Left forelimb (tissue), 1 donor: ENCODE measurements at places on chromosomes 3 and 15.

DNA sequence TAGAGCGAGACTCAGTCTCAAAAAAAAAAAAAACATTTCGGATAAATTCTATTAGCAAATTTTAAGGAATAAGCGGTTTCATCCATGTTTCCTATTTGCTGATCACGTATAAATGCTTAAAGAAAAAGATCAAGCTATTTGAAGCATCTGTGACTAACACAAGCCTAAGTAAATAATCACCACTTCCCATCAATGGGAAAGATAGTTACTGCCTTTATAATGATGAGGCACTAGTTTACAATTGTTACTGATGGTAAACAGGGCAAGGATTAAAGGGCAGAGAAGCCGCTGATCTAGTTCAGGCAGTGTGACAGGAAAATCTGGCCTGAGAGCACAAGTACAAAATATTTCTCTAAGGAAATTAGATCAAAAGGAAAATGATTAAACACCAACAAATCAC lies 13.7 kb downstream of the CLPX start:
- DNase-seq = no peak

DNA sequence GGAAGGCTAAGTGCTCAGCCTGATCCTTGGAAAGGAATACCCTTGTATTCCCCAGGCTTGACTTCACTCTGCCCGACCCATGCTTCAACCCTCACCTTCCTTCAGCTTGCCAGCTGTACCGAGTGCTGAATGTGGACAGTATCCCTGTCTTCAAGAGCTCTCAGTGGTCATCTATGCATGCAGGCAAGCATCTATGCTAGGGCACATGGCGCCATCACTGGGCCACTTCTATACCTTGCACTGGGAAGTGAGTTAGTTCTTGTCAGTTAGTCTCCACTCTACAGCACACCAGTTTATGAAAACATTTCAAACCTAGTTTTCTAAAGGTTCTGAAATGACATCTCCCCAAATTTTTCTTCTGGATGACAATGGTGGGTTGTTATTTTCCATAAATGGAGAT lies 82.0 kb upstream of the MYRIP start:
- no peak for DNase-seq

GRCh38 chr15:31049682-31050615 lies 51.6 kb downstream of the TRPM1 start:
- DNase-seq = no peak

GRCh38 chr3:193796089-193796488 lies 203.1 kb downstream of the OPA1 start:
- DNase-seq = no peak

DNA sequence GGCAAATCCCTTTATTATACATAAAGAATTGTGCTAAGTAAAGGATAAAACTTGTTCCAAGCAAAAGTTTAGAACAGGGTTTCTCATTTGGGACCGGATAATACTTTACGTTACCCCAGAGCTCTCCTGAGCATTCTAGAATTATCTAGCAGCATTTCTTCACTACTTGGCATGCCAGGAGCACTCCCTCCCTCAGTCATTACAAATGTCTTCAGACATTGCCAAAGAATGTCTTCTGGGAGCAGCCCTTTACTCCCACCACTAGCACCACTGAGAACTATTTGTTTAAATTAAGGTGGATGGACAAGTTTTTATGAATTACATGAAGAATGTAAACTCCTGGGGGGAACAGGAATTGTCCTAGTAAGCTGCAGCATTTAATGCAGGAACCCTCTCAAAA lies 516.4 kb downstream of the GBE1 start:
- DNase-seq = no peak

- no peak for DNase-seq
These were observed 58.1 kb upstream of the PHLDB2 start for GRCh38 chr3:111800926-111801325.

DNA sequence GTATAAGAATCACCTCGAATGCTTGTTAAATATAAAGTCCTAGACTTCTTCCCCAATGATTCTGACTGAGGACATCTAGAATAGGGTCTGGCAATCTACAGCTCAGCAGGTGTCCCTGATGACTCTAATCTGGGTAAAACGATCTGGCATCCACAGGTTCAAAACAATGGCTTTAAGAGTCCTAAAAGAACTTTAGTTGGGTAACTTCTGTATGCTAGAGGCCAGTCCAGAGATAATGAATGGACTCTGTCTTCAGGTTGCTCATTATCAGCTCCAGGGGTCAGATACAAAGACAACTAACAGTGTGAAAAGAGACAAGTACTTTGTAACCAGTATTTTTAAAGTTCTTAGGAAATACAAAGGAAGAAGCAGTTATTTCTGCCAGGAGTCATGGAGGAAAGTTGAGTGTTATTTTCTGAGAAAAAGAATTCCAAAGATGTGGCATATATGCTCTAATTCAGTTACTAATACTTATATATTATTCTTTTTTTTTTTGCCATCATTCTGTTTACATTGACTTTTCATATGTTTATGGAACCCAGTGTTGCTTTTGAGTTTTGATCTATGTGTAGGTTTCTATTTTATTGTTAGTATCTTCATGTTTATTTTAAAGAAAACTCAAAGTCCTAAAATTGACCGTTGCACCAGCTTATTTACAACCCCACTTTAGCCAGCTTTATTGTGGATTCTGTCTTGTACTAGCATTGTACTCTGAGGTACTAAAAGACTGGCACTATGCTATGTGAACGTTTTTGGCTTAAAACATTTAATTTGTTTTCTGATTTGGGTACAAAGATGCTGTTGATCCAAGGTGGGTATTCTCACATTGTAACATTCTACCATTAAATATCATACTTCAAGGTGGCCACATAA lies 3.1 kb upstream of the GPR15 start:
- no peak for DNase-seq

- DNase-seq = no peak
These were observed 759.9 kb upstream of the ALCAM start for GRCh38 chr3:104606812-104607211.

- peak; percentile 77 for DNase-seq
These were observed 67.8 kb downstream of the FMN1 start for GRCh38 chr15:33126559-33127290.

GRCh38 chr15:89399238-89400115 lies 64.9 kb upstream of the POLG start:
- no peak for DNase-seq

DNA sequence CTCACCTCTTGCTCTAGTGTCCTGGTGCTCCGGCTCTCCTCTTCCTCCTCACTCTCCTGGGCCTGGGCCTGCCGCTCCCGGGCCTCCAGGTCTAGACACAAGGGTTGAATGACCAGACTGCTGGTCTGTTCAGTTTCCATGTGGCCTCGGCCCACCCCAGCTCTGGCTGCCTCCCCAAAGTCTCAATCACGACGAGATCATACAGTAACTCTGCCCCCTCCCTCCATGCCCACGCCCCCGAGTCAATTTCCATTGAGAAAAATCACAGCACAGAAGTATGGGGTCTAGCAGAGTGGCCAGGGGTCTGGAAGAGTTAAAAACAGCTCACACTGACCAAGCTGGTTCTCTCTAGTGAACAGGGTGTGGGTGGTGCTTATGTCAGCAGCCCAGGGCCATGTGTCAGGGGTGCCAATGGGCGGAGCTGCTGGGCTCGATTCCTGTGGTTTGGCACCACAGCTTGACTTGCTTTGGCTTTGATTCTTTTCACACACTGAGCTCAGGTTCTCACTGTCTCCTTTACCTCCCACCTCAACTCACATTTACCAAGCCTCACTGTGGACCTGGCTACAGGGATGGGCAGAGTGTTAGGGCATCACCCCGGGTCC lies 6.9 kb downstream of the C15orf62 start:
- DNase-seq = no peak

- no peak for DNase-seq
These were observed 11.0 kb downstream of the STARD5 start for GRCh38 chr15:81312790-81313543.

- DNase-seq = no peak
These were observed 26.2 kb downstream of the SLC12A8 start for GRCh38 chr3:125186261-125186787.

GRCh38 chr15:28947221-28947674 lies 61.5 kb downstream of the APBA2 start:
- no peak for DNase-seq

- DNase-seq = peak; percentile 83
These were observed 519.1 kb downstream of the FOXP1 start for GRCh38 chr3:71064291-71064955.

- DNase-seq = no peak
These were observed 67.0 kb downstream of the WWTR1 start for GRCh38 chr3:149590691-149591441.

DNA sequence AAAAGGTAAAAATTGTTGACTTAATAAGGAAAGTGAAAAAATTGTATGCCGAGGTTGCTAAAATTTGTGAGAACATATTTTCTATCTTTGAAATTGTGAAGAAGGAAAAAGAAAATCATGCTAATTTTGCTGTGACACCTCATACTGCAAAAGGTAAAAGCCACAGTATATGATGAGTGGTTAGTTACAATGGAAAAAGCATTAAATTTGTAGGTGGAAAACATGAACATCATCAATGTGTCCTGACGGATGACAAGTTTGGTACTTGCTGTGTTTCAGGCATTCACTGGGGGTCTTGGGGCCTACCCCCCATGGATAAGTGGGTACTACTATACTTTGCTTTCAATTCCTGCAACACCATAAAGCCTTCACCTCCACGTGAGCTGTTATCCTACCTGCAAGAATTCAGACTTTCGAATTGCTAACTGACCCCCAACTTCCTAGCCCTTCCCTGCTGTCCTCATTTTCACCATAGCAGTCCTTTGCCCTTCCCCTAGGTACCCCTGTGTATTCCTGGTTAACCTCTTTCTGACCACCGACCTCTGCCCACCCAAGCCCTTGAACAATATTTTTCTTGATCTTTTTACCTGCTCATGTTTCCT lies 62.4 kb downstream of the RAB7A start:
- no peak for DNase-seq
